ENCODE measurements at places on chromosomes 16 and 17.

- no peak for DNase-seq
These were observed 193.1 kb upstream of the IRX6 start for GRCh38 chr16:55130911-55131310.

DNA sequence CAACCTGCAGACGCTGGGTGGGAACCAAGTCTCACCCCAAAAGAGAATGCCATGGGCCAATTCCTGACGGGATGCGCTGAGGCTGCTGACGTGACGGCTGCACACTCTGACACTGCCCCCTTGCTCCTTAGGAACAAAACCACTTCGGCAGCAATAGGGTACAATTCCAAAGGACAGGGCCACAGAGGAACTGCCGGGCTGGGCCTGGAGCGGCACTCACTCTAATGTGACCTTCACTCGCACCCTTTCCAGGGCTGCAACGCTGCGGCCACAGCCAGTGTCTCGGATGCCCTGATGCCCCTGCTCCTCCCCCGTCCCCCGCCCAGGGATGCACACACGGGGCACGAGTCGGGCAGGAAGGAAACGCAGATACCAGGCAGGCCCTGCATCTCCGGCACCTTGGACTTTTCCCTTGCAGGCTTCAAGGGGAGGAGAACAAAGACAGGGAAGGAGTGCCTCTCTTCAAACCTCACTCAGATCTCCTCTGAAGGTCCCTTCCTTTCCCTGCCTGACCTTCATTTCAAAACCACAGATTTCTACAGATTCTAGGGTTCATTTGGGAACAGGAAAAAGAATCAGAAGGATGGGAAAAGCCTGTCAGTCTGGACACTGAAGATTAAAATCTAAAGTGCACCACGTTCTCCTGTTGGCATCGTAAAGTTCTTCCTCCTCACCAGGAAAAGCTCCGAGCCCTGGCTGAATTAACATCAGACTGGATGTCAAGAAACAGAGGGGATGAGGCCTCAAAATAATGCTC lies 2.3 kb downstream of the PITPNA start:
- no peak for DNase-seq

- DNase-seq, result no peak
These were observed 1.4 kb downstream of the CUEDC1 start for GRCh38 chr17:57953705-57954396.

GRCh38 chr16:54355251-54355650 lies 68.7 kb upstream of the IRX3 start:
- no peak for DNase-seq

- DNase-seq, result no peak
These were observed 1.5 kb downstream of the SRCAP start for GRCh38 chr16:30700491-30700890.
